ENCODE measurements at places on chromosomes 7 and 10. TPM values are rescaled to one million over a fixed set of nuclear protein-coding genes. Genes with fewer than 3 reads are reported as not detected.
A peak's percentile ranks its signal among the peaks of the same experiment; 100 is the strongest.

DNA sequence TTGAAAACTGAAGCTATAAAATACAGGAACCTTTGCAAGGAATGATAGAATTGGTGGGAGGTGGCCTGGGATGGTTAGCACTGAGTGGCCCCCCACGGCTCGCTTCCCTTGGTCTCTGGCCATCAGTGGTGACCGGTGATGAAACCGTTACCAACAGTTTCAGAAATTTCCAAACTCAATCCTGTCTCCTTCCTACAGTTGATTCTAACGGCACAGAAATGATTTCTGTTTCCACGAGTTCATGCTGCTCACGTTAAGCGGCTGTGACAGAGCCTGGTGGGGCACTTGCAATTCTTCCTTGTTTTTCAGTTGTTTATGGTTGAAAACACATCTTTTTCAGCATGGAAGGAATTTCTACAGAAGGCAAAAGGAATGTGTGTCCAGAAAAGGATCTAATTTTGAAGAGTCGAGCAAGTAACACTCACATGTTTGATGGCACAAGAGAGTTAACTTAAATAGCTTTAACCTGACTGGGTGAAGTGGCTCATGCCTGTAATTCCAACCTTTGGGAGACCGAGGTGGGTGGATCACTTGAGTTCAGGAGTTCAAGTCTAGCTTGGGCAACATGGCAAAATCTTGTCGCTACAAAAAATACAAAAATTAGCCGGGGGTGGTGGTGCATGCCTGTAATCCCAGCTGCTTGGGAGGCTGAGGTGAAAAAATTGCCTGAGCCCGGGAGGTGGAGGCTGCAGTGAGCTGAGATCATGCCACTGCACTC is 100.1 kb downstream of the DNAJB6 start:
- no peak for DNase-seq

DNA sequence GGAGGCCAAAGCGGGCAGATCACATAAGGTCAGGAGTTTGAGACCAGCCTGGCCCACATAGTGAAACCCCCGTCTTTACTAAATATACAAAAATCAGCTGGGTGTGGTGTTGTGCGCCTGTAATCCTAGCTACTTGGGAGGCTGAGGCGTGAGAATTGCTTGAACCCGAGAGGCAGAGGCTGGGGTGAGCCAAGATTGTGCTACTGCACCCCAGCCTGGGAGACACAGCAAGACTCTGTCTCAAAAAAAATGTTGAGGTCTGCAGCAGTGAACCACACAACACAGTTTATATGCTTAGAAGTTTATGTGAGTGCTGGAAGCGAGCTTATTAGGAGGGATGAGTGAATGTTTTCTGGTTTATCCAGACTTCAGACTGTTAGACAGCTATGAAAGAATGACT is 10.4 kb downstream of the LHPP start:
- DNase-seq: no peak

DNA sequence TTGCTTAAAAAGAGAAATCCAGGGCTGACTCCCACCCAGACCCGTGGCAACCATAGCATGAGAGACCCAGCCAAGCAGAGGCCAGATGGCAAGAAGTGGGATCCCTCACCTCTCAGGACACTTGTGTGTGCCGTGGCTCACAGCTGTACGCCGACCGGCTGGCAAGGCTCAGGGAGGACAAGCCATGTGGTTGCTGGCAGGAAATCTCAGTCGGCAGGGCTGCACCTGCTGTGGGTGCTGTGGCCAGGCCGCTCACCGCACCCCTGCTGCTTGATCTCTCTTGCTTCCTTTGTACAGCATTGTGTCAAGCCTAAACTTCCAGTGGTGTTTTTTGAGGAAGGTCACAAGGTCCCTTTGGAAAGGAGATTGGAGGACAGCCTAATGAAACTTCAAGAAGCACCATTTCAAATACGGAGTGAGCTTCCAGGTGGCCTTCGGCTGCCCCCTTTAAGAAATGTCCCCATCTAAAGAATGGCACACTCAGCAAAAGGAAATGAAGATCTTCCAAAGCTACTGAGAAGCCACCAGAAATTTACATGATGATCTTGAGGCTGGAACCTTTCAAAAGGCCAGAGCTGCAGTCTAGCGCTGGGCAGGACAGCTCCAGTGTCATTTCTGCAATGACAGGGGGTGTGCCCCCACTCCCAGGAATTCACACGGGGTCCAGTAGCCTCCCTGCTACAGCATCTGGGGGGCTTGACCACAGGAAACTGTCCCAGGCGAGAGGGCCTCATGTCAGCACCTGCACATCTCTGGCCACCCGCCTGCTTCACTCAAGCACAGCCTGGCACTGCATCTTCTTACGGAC is 409.0 kb upstream of the MGMT start:
- DNase-seq: no peak

GRCh38 chr10:26831936-26832335 is 28.8 kb downstream of the ABI1 start:
- no peak for DNase-seq

- DNase-seq: peak; percentile 87
These were observed 120.6 kb downstream of the PRPF18 start for GRCh38 chr10:13707156-13707881.

DNA sequence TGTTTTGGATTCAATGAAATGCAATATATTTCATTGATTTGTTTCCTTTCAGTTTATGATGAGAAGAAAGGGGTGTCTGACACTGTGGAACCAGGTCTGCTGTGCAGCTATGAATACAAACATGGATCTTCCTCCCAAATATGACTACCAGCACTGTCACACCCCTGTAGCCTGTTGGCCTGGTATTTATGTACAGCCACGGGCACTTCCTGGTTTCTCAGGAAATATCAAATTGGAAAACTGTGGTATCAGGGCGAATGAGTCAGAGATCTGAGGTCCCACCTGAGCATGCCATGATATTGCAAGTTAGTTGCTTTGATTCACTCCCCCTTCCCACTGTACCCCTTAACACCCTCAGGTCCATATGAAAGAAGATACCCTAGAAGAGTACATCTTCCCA is 87.8 kb downstream of the DNMBP start:
- DNase-seq: peak; percentile 43

DNA sequence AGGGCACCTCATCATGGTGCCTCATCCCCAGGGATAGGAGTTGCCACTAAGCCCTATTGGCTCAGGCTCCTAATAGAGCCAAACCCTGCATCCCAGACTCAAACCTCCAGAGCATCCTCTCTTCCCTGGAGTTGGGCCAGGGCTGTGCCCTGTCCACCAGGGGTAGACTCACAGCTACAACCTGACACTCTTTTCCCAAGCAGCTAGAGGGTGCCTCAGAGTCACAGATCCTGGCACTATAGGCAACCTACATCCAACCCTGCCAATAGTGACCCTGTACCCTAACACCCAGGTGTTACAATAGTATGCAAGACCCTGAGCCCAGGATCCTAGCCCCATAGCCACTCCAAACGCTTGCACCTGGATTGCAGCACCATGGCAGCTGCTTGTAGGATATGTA is 64.0 kb upstream of the PLA2G12B start:
- peak; percentile 7 for DNase-seq

- DNase-seq: no peak
These were observed 4.0 kb downstream of the OPN4 start for GRCh38 chr10:86658261-86658741.

DNA sequence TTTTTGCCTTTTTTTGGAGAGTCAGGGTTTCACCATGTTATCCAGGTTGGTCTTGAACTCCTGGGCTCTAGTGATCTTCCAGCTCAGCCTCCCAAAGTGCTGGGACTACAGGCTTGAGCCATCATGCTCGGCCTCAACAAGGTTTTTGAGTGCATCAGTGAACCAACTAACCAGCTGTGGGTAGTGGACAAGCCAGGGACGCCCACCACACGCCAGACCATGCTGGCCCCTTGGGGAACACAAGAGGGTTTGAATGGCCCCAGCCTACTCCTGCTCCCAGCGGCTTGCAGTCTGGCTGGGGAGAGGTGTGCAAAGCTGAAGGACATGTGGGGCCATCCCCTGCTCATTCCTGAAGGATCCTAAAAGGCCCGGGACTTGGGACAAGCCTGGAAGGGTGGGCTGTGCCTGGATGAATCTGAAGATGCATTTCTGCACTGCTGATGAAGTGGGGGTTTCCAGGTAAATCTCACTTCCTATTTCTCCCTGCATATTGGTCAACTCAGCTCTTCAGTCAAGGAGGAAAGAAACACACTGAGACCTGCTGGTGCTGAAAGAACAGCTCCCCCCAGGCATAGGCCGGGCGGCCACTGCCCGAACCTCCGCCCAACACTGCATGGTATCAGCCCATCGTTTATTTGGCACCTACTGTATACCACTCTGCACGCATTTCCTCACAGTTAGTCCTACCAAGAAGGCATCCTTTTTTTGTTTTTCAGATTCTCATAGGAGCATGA is 6.9 kb downstream of the MMD2 start:
- peak; percentile 24 for DNase-seq

DNA sequence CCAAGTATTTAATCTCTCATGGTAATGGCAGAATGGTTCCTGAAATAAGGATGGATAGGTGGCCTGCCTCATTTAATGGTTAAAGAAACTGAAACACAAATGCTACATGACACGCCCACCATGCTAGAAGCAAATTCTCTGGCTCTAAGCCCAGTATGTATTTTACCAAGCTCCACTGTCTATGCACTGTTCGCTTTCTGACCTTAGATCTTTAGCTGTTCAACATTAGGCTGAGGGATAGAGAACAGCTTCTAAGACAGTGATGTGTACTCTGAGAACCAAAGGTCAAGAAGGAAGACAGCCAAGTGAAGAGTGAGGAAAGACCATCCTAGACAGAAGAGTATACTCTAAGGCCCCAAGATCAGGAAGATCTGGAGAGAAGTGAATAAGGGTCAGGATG is 26.6 kb downstream of the FAM3C start:
- peak; percentile 61 for DNase-seq

DNA sequence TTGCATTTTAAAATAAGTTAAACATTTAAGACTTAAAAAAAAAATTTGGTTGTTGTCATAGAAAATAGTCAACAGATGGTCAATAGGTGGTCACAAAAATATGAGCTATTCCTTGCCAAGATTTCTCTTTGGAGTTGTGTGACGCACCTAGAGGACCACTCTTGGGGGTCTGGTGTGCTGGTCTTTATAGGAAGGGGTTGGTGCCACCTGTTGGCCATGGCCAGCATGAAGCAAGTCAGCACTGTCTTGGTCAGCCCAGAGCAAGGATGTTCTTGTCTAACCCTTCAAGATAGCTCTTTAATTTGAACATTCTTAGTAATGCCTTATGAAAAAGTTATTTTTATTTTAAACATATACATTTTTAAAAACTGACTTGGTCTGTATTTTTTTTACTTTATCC is 267.9 kb upstream of the CNTNAP2 start:
- no peak for DNase-seq

DNA sequence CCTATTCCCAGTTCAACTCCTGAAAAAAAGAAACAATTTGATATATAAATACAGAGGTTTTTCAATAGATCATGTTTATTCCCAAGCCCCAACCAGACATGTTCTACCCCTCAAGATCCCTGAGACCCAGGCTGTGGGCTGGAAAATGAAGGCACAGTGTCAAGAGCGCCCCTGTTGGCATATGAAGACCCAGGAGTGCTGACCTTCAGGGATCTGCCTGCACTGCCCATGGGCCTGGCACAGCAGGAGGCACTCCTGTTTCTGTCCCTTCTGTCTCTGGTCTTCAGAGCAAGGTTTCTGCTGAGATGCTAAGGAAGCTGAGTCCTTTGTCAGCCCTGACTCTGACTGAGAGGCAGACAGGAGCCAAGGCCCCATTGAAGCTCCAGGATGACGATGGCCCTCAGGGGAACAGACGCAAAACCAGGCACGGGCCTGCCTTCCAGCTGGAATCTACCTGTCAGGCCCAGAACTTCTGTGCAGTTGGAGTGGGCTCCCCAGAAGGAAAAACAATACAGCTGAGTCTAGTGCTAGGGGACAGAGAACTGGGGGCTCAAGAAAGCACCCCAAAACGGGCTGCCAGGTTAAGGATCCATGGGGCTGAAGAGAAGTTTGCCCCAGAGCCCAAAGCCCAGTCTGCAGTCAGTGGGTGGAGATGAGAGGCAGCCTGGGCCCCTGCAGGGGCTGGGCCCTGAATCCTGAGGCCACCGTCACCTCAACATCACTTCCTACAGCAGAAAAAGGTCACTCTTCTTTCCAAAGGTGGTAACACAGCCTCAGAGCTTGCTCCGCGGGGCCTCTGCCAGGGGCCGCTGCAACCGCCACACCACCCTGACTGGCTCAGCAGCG is 6.7 kb upstream of the AIFM2 start:
- no peak for DNase-seq

DNA sequence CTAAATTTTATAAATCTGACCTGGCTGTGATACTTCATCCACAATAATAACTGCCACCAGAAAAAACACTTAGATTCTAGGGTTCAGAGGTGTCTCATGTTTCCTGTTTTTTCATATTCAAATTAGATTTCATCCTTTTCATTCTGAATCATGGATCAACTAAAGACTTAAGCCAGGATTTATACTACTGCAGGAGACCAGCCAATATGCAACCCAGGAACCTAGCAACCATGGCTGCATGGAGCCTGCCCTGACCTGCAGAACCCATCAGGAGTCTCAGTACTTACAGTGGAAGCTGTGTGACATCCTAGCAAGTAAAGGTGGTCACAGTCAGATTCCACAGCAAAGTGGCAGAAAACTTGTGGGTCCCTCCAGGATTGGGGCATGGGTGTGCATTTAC is 40.5 kb upstream of the RNF148 start:
- DNase-seq: no peak

- DNase-seq: no peak
These were observed 220.3 kb downstream of the SNX13 start for GRCh38 chr7:17719998-17720397.

- DNase-seq: no peak
These were observed 49.3 kb downstream of the EEPD1 start for GRCh38 chr7:36202398-36202797.

- no peak for DNase-seq
These were observed 19.2 kb upstream of the SMO start for GRCh38 chr7:129169171-129169671.

DNA sequence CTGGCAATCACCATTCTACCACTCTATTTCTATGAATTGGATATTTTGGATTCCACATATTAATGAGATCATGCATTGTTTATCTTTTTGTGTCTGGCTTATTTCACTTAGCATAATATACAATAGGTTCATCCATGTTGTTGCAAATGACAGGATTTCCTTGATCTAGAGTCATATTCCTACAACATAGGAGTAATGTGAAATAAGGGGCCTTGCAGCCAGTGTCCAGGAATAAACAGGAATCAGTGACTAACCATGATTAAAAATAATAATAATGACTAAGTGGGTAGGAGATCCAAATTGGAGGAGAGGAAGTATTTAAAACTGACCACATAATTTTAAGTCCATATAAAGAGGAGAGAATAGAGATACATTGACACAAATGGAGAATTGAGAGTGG is 49.9 kb downstream of the SCIN start:
- DNase-seq: peak; percentile 3

DNA sequence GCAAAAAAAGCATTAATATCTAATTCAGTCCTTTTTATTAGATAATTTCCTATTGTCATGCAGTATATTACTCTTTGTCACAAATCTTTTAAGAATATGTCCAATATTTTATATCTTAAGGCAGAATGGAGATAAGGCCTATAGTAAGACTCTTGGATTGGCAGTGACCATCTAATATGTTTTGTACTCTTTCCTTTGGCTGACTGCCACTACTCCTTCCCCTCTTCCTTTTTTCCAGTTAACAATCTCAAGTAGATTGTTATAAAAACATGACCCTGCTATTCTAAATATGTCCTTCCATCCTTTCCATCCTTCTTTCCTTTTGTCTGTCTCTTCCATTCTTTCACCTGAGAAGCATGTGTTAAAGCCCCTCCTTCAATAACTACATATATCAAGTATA is 92.8 kb upstream of the TMEM168 start:
- DNase-seq: no peak

The NEUROD6 gene
- total RNA-seq: not detected

The PDE1C gene
- 0.06 TPM for total RNA-seq

The CFTR gene
- total RNA-seq: not detected

The ITPRID1 gene
- not detected for total RNA-seq

The TMEM270 gene
- not detected for total RNA-seq

The ZNF365 gene
- 6.2 TPM for total RNA-seq

The TDRD1 gene
- 0.06 TPM for total RNA-seq
